ENCODE measurements at places on chromosomes 1 and 21.

DNA sequence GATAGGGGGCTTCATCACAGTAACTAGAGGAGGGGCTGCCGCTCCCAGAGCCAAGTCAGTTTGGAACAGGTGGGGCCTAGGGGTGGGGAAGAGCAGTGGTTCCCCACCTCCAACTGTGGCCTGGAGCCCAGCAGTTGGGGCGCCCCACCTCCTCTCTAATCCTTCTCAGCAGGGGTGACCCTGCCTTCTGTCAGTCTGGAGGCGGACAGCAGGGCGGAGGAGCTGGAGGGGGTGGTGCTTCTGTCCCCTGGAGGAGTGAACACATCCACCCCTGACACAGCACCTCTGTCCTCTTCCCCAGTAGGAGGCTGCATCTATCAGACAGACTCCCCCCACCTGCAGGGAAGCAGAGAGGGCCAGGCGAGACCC is 73.8 kb downstream of the MRPL37 start:
- DNase-seq, result no peak

DNA sequence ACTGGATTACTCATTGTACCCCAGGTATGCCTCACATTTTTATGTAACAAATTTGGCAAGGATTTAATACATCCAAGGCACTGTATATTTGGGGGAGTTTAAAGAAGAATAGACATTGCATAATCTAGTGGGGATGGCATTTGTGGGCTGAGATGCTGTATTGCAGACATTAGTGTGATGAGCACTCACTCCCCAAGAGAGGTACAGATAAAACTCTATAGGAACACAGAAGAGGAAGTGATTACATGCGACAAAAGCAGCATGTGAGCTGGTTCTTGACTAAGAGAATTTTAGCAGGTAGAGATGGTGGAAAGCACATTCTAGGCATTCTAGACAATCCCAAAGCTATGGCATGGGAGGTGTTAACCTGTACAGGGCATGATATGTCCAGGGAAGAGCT is 24.2 kb upstream of the CDC14A start:
- no peak for DNase-seq

DNA sequence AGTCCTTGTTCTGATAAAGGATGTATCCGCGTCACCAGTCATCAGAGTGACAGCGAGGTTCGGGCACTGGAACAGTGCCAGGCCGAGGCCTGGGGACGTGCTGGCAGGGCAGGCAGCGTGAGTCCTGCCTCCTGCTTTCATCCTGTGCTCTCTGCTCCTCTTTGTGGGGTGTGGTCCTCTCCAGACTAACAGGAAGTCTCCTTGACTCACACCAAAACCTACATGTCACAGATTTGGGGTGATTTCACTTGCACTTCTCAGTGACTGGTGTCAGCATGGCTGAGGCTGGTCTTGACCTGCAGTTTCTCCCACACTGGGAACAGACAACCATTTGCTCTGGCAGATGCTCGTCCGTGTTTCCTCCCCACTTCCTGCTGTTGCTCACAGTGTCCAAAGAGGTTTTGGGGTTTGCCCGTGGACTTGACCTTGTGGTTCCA is 8.8 kb upstream of the NLRP3 start:
- DNase-seq, result no peak

DNA sequence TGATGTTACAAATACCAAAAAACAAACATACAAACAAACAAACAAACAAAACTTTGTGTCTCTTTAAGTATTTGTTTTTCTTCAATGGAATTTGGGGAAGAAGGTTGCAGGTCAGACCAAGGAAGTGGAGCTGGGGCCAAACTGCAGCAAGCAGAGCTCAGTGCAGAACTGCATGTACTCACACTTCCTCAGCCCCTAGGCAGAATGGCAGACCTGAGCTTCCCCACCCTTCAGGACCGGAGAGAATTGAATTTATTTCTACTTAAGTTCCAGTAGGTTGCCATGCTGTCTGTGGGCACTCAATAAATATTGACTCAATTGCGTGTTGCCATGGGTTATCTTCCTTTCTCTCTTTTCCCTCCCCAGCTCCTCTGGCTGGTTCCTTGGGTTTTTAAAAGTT is 173.6 kb downstream of the PTGER3 start:
- no peak for DNase-seq

- no peak for DNase-seq
Measured at GRCh38 chr1:226797151-226797550, 58.1 kb upstream of the ITPKB start.

DNA sequence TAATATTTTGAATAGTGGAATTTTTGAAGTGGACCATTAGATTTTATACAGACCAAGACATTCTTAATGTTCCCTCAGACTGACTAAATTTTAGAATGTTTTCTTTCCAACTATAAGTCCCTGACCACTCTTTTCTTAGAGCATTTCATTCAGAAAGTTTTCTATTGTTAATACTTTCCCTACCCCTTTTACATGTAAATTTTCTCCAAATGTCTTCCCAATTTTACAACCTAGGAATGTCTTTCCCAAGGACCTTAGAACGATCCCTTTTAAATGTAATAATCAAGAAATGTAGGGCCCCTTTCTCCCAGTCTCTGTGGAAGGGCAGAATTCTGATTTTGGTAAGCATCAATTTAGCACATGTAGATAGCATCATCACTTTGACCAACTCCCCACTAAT is 730.0 kb upstream of the B3GALT2 start:
- no peak for DNase-seq

GRCh38 chr21:25916226-25916625 is 181.5 kb downstream of the GABPA start:
- no peak for DNase-seq

DNA sequence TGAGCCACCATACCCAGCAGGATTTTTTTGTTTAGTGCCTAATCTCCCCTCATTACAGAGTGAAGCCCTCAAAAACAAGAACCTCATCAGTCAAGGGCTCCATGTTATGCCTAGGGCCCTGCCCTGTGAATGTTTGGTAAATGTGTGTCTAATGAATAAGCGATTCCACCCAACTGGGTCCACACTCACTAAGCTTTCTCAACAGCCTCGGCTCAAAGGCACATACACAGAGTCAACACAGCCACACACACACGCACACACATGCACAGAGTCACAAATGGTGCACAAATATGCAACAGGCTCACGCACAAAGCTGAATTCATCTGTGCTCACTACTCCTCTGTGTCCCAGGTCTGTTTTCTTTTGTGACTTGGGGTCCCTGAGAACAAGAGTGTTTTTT is 11.7 kb upstream of the SYNC start:
- DNase-seq, result no peak

- no peak for DNase-seq
Measured at GRCh38 chr1:205216588-205216987, 5.1 kb upstream of the DSTYK start.

GRCh38 chr1:95396557-95396956 is 162.5 kb downstream of the RWDD3 start:
- DNase-seq, result no peak

- no peak for DNase-seq
Measured at GRCh38 chr1:17001760-17002523, 9.8 kb downstream of the ATP13A2 start.

GRCh38 chr1:228901936-228902681 is 166.8 kb downstream of the RHOU start:
- no peak for DNase-seq

- no peak for DNase-seq
Measured at GRCh38 chr21:46135782-46136395, 19.5 kb downstream of the FTCD start.

DNA sequence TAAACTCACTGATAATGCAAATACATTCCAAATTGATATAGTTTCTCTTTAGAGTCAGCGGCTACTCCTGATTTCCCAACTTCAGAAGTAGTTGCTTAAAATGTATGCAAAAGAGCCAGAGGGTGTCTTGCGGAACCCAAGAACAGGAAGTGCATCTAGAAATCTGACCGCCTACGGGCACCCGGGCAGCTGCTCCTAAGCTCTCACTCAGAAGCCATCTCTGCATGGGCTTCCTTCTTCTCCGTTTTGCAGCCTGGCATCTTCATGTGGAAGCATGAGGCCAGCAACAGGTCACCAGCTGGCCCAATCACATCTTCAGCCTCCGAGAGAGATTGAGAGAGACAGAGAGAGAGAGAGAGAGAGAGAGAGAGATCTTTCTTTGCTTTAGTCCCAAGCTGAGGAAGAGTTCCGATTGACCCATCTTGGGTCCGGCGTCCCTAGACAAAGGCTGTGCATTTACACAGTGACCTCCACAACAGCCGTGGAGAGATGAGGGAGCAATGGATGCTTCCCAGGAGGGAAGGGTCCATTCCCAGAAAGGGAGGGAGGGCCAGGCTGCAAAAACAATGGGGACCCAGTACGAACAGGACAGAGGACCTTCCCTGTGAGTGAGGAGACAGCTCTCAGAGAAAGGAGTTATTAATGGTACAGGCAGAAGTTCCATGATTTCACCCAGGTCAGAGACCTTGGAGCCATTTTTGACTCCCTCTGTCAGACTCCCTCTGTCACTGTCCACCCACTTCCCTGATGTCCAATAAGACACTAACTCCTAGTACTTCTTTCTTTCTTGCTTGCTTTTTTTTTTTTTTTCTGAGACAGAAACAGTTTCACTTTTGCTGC is 28.2 kb upstream of the SLC30A1 start:
- no peak for DNase-seq

GRCh38 chr1:26003262-26003661 is 5.4 kb upstream of the PAFAH2 start:
- DNase-seq, result no peak

DNA sequence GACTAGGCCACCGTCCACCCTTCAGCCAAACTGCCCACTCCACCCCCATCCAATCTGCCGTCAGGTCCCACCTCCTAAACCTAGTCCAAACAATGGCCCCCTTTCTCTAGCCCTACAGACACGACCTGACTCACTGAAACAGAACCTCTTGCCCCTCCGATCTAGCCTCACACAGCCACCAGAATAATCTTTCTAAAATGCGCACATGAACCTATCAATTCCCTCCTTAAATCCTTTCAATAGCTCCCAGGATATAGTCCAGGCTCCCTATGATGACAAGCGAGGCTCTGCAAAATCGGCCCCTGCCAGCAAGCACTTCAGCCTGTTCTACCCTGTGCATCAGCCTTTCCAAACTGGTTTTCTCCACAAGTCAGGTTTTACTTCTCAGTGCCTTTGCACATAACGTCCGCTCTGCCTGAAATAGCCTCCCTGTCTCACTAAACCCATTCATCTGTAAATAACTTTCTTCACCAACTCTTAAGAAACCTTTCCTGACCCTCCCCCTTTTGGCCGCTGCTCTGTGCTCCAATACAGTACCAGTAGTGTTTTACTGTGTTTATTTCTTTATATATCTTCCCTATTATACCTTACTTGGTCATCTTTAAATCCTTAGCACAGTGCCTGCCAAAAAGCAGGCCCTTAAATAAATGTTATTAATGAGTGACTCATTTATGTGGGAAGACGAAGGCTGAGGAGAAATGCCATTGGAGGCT is 9.0 kb upstream of the CDC20 start:
- DNase-seq, result no peak

DNA sequence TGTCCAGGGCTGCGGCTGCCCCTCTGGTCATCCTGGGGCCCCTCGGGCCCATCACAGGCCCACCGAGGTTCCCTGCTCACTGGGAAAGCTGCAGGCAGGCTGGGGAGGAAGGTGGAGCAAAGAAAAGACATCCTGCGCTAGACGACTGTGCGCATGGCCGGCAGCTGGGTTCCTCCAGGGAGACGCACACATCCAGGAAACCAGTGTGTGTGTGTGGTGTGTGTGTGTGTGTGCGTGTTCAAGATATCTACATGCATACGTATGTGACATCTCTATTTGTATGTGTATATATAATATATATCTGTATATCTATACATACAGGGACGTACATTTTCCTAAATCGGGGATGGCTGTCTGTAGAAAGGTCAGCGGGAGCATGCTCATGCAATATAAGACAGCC is 63.7 kb downstream of the ACOT7 start:
- DNase-seq, result no peak

- no peak for DNase-seq
Measured at GRCh38 chr1:203055161-203055799, 29.0 kb downstream of the PPFIA4 start.

DNA sequence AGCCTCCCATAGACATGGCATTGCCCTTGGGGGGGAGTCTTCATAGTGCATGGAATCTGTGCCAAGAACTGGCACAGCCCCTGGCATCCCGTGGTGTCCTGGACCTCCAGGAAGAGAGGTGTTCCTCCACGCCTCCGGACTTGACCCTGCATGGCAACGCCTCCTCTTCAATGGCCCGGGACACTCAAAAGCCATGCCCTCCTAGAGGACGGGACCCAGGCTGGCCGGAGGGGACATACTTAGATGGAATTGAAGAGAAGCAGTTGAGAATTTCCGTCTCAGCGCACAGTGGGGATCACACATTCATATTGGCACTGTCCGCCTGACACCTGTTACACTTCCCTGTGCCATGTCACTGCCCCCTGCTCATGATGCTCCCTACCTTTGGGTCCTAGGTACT is 38.4 kb upstream of the TENT5C start:
- DNase-seq, result no peak

- no peak for DNase-seq
Measured at GRCh38 chr1:87612956-87613355, 284.3 kb downstream of the LMO4 start.

GRCh38 chr1:106952776-106953175 is 103.7 kb upstream of the PRMT6 start:
- no peak for DNase-seq

- no peak for DNase-seq
Measured at GRCh38 chr1:154411525-154411924, 6.4 kb downstream of the IL6R start.

DNA sequence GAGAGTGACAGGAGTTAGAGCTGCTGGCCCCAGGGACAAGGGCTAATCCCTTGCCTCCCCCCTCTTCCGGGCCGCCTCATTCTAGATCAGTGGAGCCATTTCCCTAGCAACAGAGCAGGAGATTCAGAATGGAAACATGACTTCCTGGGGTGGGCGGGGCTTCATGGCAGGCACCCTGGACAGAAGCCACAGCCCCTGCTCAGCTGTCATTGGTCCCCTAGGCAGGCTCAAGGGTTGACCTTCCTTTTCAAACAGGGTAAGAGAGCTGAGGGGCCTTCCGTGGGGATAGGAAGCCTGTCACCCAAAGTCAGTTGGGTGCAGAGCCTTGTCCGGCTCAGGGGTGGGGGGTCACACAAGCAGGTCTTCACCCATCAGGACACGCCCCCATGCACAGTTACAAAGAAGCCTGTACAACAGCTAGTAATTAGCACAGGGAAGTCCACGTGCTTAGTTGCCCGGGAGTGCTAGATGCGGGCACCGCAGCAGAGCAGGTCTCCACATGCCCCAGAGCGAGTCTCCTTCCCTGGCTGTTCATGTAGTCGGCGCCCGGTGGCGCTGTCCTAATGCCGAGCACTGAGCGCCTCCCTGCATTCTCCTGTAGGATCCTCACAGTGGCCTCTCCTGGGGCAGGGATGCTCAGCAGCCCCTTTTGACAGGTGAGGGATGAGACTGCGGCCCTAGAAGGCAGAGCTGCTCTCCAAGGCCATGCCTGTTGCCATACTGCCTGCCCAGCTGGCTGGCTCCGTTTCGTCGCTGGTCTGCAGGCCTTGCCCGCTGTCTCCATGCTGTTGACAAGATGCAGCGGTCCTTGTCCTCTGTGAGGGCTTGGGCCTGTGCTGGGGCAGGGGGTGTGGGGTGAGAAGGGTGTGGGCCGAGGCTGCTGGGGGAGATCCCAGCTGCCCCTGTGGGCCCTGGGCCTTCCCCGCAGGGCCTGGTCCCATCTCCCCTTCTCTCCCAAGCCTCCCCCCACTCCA is 5.1 kb downstream of the TMEM201 start:
- DNase-seq, result no peak

- no peak for DNase-seq
Measured at GRCh38 chr21:33938381-33938780, 22.8 kb upstream of the ATP5PO start.
